Endothelial cell (in vitro differentiated cells): ENCODE measurements at places on chromosomes 4 and X.

DNA sequence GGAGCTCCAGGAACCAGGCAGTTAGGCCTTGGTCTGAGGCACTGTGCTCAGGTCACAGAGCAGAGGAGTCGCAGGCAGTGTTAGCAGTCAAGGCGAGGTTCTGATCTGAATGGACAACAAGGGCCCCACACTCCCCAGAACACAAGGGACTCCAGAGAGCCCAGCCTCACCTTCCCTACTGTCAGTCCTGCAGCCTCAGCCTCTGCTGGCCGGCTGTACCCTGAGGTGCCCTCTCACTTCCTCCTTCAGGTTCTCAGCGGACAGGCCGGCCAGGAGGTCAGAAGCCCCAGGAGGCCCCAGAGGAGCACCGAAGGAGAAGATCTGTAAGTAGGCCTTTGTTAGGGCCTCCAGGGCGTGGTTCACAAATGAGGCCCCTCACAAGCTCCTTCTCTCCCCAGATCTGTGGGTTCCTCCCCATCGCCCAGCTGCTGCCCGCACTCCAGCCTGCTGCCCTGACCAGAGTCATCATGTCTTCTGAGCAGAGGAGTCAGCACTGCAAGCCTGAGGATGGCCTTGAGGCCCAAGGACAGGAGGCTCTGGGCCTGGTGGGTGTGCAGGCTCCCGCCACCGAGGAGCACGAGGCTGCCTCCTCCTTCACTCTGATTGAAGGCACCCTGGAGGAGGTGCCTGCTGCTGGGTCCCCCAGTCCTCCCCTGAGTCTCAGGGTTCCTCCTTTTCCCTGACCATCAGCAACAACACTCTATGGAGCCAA, 26.2 kb downstream of the MAGEA9 start:
- DNase-seq = no peak

- DNase-seq = no peak
Observed at GRCh38 chr4:154507156-154507555, 15.6 kb upstream of the DCHS2 start.

- peak; percentile 74 for DNase-seq
Observed at GRCh38 chr4:575281-576141, 584 bp downstream of the TMEM271 start.

GRCh38 chr4:21413807-21414370, 534.7 kb downstream of the KCNIP4 start:
- no peak for DNase-seq

DNA sequence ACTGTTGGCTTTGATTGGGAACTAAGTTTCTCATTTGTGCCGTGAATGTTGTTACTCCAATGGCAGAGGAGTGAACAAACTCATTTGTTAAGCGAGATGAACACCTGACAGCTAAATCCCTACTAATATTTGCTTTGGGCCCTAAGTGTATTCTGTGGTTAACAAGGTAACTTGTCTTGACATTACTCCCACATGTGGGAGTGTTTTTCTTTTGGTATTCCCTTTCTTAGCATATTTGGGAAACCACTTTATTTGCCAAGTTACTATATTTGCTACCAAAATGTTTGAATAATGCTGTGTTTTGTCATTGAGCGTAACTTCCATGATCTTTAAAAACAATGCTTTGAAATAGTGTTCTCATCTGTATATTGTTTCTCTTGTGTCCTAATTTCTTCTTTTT, 82.5 kb downstream of the ARHGAP10 start:
- DNase-seq = no peak
